Activated CD8-positive, alpha-beta memory T cell treated with anti-CD3 and anti-CD28 coated beads for 24 hours (primary cell): ENCODE measurements at places on chromosomes 4 and X.

DNA sequence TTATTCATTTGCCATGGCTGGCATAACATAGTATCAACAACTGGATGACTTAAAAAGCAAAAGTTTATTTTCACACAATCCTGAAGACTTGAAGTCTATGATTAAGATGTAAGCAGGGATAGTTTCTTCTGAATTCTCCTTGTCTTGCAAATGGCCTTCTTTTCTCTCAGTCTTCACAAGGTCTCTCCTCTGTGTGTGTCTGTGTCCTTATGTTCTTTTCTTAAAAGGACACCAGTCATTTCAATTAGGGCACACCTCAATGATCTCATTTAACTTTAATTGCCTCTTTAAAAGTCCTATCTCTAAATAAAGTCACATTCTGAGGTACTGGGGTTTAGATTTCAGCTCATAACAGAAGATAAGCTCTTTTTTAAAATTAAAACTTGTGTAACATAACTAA lies 399.7 kb downstream of the PABPC4L start:
- DNase-seq = no peak

- DNase-seq = no peak
Measured at GRCh38 chr4:3353752-3354454, 61.1 kb downstream of the RGS12 start.

GRCh38 chrX:19658030-19658429 lies 142.7 kb upstream of the MAP3K15 start:
- no peak for DNase-seq

GRCh38 chrX:18426004-18426320 lies 554 bp downstream of the CDKL5 start:
- DNase-seq = no peak

DNA sequence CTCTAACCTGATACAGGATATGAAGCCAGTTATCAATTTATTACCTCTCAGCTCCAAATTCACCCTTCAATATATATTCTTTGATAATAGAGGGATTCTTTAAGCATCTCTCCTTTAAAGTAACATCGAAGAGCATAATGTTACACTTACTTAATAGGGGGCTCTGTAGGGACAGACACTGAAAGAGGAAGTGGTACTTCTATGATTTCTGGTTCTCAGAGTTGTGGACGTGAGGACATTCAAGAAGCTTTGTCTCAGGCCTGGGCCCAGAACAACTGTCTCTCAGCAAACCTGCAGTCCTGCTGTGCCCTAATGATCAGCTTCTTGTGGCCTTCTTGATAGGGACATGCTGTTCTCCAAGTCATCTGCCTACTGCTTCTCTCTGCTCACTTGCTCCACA lies 4.2 kb upstream of the ZXDB start:
- no peak for DNase-seq
